Activated naive CD4-positive, alpha-beta T cell treated with anti-CD3 and anti-CD28 coated beads, Interleukin-2, amount 50 U/mL, for 72 hours (primary cell): ENCODE measurements at places on chromosomes 3 and 15.

GRCh38 chr15:75193976-75194375, 7.7 kb upstream of the C15orf39 start:
- DNase-seq, result no peak

GRCh38 chr15:98946301-98947255, 61.0 kb downstream of the PGPEP1L start:
- no peak for DNase-seq

GRCh38 chr3:111980716-111981456, 2.1 kb downstream of the ABHD10 start:
- DNase-seq, result no peak

DNA sequence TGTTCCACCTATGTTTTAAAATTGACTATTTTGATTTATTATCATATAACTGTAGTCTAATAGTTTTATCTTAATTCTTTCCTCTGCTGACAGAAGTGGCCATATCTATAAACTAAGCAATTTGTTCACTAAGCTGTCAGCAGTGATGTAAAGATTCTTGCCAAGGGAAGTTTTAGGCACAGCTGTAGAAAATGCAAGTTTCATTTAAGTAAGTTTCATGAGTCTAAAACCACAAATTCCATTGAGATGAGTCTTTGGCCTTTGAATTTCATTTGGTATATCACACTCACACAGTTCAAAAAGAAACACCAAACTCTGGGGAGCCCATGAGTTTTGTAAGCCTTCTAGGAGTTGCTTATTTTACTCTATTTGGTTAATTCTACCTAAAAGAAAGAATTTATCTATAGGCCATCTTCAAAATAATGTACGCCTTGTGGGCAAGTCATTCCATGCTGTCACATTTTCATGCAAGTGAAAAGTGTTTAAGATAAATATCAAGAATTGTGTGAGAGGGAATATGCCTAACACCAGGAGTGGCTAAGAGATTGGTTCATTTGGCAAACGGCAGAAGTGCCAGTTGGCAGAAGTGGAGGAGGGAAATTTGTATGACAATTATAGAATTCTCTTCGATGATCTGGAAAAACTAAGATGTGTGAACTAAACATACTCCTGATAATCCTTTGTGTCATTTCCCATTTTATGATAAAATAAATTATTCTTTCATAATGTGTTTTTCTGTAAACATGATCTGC, 292.9 kb downstream of the ZIC4 start:
- no peak for DNase-seq

DNA sequence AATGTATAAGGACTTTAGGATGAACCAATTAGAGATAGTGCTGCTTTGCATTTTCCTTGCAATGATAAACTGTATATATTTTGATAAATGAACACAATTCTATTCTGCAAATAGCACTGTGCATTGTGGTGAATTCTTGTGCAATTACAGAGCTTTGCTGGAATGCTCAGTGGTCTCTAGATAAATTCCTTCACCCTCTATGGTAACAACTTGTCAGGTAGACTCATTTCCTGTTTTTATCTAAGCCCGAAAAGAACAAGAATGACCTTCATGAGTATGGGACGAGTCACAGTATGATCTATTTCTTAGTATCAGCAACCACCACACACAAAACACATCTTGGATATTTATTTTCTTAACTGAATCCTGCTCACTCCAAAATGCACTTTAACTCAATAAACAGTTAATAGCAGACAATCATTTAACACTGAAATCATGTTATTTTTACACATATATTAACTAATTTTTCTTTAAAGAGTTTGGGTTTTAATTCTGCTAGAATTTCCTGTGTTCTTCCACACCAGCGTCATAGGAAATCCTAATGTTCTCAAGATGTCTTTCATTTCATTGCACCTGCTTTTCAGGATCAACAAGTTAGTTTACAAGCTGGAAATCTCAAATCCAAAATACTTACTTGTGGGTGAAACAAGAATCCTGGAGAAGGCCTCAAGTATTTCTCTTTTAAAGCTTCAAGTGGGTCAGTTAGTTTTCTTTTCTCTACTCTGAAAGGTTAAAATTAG, 551.2 kb downstream of the MECOM start:
- DNase-seq, result no peak

DNA sequence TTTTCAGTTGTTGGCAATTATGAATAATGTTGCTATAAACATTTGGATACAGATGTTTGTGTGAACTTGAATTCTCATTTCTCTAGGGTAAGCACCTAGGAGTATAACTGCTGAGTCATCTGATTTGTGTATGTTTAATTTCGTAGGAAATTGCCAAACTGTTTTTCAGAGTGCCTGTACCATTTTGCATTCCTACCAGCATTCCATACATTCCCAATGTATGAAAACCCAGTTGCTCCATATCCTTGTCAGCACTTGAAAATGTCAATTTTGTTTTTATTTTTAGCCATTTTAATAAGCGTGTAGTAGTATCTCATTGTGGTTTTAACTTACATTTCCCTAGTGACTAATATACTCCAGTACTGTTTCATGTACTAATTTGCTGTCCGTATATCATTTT, 98.5 kb upstream of the TSC22D2 start:
- DNase-seq, result no peak

DNA sequence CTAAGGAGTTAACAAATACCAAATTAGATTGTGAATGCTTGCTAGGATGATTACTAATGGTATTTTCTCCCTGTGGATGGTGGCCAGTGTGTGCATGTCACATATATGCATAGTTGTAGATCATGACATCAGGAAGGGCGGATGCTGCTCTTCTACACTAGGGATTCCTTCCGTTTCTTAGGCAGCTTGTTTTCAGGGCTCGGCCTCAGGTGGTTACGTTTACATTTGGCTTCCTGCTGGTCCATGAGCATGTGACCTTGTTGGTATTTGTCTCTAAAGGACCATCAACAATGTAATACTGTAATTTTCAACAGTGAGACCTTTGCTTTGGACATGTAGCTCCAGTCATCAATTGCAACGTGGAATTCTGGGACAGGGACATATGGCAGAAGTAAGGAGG, 221.4 kb downstream of the NR1D2 start:
- DNase-seq, result no peak

DNA sequence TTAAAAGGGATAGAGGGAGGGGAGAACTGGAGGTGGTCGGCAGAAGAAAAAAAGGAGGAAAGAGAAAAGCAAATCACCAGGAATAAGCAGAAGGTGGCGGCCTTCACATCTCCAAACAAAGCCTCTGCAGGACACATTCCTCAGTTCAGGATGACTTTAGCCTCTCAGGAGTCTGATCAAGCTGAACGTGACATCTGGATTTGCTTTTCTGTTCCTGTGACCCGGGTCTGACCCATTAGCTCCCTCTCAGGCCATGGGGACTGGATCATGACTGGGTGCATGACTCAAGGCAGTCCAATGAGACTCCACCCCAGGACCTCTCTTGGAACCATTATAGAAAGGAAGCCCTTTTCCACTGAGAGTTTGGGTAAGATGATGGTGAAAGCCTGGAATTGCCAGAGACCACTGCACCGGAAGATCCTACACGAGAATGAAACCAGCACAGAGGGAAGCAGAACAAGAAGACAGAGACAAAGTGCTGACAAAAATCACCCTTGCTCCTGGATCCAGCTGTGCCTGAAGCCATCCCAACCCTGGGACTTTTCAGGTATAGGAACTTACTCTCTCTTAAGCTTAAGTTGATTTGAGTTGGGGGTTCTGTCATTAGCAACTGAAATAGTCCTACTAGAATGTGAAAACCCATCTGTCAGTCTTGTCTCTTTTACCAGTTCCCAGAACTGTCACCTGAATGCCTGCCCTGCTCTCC, 45.4 kb upstream of the RAD18 start:
- no peak for DNase-seq

GRCh38 chr3:16205156-16205870, 30.8 kb downstream of the GALNT15 start:
- DNase-seq, result no peak

GRCh38 chr3:190001426-190001825, 119.3 kb downstream of the P3H2 start:
- DNase-seq, result no peak

- DNase-seq, result no peak
Measured at GRCh38 chr15:63347074-63347857, 34.4 kb downstream of the CA12 start.

DNA sequence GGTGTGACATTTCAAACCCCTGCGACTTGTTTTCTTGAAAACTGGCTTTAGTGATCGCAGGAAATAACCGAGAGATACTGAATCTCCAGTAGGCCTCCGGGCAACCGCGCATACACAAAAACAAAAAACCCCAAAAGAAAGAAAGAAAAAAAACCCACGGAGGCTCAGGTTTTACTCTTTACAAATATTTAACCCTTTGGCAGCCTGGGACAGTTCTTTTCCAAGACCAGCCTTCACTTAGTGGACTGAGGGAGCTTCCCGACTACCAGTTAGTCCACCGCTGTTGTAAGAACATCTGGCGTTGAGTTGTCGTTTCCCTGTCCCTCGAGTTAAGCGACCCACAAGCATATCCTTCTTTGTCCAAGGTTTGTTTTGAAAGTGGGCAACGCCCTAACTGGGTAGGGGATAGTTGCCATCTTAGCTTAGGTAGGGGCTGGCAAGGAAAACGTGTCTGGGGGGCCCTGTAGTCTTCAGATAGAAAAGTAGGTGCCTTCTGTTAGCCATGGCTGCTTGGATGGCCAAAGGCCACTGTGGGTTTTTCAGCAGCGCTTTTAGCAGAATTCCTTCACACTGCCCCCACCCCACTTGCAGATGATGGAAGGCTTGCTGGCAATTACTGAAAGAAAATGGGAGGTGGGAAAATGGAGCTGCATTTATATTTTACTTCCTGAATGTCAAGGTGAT, 6.9 kb downstream of the ISL2 start:
- DNase-seq, result no peak

GRCh38 chr3:111911446-111911845, 52.4 kb downstream of the PHLDB2 start:
- DNase-seq, result no peak

DNA sequence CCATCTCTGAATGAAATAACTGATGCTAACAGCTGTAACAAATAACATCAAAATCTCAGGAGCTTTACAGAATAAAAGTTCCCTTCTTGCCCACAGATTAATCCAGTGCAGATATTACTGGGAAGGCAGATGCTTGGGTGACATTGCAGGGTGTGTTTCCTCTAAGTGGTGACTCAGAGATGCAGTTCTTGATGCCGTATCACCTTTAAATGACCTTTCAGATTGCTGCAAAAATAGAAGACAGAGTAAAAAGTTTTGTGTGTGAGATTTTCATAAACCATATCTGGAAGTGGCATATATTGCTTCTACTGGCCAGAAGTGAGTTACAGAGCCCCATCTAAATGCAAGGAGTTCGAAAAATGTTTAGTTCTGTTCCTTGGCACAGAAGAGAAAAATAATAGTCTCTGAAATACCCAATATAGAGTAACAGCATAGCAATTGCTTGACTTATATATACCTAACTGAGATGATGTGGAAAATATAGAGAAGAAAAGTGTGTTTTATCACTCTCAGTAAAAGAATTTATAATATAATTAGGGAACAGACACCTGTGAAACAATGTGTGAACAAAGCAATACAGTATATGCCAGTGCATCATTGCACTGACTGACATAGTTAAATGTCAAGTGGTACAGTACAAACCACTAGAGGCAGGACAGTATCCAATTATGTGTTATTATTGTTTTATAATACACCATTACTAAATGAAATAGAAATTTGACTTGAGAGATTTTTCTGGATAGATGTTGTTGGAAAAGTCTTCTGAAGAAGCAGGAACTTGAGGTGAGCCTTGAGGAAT, 430.7 kb upstream of the CBLB start:
- no peak for DNase-seq

GRCh38 chr3:159996018-159996417, 7.4 kb downstream of the IL12A start:
- DNase-seq, result no peak

DNA sequence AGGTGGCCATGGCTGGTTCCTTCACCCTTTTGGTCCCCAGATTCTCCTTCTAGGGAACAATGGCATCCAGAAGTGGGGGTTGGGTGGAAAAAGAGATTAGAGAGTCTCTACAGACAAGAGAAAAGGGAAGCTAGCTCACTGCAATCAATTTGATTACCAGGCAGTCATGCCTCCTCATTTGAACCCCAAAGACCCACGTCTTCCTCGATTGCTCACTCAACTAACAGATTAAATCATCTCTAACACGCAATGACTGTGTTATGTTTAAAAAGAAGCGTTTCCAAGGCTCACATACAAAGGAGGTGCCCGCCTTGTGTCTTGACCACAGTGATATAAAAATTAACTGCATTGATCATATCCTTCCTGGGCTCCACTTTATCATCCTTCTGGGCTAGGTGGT, 57.6 kb downstream of the BHLHE40 start:
- DNase-seq, result no peak

DNA sequence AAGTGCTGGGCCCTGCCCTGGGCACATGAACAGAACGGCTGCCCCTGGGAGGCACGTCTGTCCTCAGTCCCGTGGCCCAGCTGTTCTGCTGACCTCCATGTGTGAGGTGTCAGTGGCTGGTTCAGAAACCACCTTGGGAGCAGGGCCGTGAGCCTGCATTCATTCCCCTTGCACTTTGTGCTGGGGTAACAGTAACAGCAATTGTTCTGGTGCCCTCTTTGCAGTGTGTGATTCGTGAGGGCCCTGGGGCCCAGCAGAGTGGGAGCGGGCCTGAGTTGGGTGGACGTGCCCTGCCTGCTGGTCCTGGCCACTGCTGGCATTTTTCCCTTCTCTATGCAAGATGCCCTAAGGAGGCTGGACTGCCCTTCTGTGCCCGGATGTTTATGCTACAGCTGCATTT, 50.4 kb upstream of the MYZAP start:
- DNase-seq, result no peak

- no peak for DNase-seq
Measured at GRCh38 chr3:168213920-168214319, 118.2 kb upstream of the GOLIM4 start.

GRCh38 chr3:41193794-41194539, 5.3 kb upstream of the CTNNB1 start:
- no peak for DNase-seq

DNA sequence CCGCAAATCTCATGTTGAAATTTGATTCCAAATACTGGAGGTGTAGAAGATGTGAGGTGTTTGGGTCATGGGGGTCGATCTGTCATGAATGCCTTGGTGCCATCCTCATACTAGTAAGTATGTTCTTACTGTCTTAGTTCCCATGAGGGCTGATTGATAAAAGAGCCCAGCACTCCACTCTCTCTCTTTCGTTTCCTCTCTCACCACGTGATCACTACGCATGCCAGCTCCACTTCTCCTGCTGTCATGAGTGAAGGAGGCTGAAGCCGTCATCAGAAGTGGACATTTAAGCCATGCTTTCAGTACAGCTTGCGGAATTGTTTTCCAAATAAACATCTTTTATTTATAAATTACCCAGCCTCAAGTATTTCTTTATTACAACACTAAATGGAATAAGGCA, 6.1 kb downstream of the OR5H15 start:
- no peak for DNase-seq

DNA sequence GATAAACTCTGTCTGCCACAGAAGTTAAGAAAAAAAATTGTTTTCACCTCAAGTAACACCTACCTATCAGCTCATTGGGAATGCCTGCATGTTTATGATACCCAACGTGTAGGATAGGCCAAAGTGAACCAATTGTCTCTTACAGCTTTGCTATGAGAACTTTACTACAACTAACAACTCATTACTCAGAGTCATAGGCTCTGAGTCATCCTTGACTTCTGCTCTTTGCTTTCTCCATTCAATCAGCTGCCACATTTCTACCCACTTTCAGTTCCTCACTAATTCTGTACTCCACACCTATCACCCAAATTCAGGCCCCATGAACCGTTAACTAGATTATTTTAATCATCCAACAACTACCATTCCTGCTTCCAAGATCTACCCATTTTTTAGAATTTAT, 843.9 kb downstream of the TUSC7 start:
- DNase-seq, result no peak
